Esophagus muscularis mucosa (tissue), 4 donors: ENCODE measurements at places on chromosomes 2 and 18. TPM values are rescaled to one million over a fixed set of nuclear protein-coding genes. Genes with fewer than 3 reads are reported as not detected.
A peak's percentile ranks its signal among the peaks of the same experiment; 100 is the strongest.

DNA sequence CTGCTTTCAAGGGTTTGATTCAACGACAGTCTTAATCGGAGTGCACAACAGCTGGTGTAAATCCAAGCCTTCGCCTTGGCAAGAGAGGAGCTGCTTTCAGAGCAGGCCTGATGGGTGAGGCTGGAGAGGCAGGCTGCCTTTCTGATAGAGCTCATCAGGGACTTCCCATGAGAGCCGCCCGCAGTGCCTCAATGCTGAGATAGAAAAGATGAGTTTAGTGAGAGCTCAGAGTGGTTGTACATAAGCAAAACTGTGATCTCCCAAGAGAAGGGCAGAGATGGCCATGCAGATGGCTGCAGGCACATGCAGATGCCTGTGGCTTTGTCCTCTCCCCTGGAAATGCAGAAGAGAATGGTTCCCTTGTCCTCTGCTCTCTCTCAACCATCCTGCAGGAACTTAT lies 122.1 kb downstream of the ARL4C start:
- H3K4me3 ChIP-seq: no peak overlapping the region
- H3K4me1 ChIP-seq: no peaks in the 10 kb centered on the region
- no peaks in the 10 kb centered on the region for H3K36me3 ChIP-seq
- H3K27ac ChIP-seq: no peak overlapping the region
- DNase-seq: no peak
- H3K27me3 ChIP-seq: no peaks in the 10 kb centered on the region

GALNT14 gene
- total RNA-seq: 0.33 TPM

GRCh38 chr18:10997885-10998284 lies 151.5 kb downstream of the PIEZO2 start:
- DNase-seq: no peak
- H3K27me3 ChIP-seq: no peaks in the 10 kb centered on the region
- no peak overlapping the region for H3K27ac ChIP-seq
- H3K36me3 ChIP-seq: no peaks in the 10 kb centered on the region
- no peak overlapping the region for H3K4me3 ChIP-seq
- H3K4me1 ChIP-seq: no peaks in the 10 kb centered on the region

RGPD3 gene
- total RNA-seq: 0.42 TPM

FZD7 gene
- total RNA-seq: 54.7 TPM

GRCh38 chr2:191802180-191802579 lies 44.7 kb downstream of the CAVIN2 start:
- no peaks in the 10 kb centered on the region for H3K27me3 ChIP-seq
- no peaks in the 10 kb centered on the region for H3K36me3 ChIP-seq
- DNase-seq: no peak
- H3K4me3 ChIP-seq: no peak overlapping the region
- H3K4me1 ChIP-seq: no peaks in the 10 kb centered on the region
- H3K27ac ChIP-seq: no peak overlapping the region

DNA sequence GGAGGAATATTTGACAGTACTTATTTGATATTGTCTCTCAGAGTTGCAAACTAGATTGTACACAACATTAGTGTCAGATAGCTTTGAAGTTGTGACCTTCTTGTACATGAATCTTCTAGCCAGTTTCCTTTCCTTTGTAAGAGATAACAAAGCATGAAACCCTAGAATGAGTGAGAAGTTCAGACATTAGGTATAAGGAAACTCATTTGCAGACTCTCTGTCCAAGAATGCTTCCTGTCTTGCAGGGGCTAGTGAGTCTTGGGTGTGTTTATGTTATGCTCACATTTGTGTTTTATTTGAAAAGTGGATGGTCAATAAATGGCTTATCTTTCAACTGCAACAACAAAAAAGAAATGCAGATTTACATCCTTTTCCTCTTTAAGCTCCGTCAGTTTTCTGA lies 1.4 kb downstream of the BOD1L2 start:
- no peak overlapping the region for H3K27ac ChIP-seq
- no peaks in the 10 kb centered on the region for H3K4me1 ChIP-seq
- no peak for DNase-seq
- no peak overlapping the region for H3K4me3 ChIP-seq

DNA sequence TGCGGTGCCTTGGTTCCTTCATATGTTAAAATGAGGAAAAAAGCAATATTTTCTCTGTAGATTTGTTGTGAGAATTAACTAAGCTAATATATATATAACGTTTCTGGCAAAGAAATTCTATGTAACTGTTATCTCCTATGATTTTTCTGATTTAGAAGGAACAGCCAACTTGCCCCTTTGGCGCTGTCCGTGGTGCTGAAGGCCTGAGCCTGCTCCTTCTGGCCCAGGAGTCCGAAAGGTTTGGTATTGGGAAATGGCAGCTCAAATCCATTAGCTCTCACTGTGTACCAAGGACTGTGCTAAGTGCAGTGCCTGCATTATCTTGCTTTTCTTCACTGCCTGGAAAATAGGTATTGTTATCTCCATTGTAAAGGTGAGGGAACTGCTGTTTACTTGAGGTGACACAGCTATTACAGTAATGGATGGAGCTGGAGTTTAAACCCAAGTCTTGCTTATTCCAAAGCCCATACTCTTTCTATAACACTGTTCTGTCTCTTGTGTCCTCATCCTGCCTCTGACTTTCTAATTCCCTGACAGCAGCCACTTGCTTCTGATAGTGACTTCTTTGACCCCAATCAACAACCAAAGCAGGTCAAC lies 52.2 kb downstream of the C1QL2 start:
- H3K4me3 ChIP-seq: no peak overlapping the region
- H3K36me3 ChIP-seq: no peaks in the 10 kb centered on the region
- DNase-seq: peak; percentile 39
- H3K4me1 ChIP-seq: no peaks in the 10 kb centered on the region

GRCh38 chr2:213119061-213119809 lies 32.2 kb downstream of the IKZF2 start:
- H3K27me3 ChIP-seq: no peaks in the 10 kb centered on the region
- no peak for DNase-seq
- H3K36me3 ChIP-seq: no peaks in the 10 kb centered on the region
- H3K4me1 ChIP-seq: peaks cover 10% of the 10 kb centered on the region
- no peak overlapping the region for H3K4me3 ChIP-seq

HOXD4 gene
- total RNA-seq: 2.9 TPM

DNA sequence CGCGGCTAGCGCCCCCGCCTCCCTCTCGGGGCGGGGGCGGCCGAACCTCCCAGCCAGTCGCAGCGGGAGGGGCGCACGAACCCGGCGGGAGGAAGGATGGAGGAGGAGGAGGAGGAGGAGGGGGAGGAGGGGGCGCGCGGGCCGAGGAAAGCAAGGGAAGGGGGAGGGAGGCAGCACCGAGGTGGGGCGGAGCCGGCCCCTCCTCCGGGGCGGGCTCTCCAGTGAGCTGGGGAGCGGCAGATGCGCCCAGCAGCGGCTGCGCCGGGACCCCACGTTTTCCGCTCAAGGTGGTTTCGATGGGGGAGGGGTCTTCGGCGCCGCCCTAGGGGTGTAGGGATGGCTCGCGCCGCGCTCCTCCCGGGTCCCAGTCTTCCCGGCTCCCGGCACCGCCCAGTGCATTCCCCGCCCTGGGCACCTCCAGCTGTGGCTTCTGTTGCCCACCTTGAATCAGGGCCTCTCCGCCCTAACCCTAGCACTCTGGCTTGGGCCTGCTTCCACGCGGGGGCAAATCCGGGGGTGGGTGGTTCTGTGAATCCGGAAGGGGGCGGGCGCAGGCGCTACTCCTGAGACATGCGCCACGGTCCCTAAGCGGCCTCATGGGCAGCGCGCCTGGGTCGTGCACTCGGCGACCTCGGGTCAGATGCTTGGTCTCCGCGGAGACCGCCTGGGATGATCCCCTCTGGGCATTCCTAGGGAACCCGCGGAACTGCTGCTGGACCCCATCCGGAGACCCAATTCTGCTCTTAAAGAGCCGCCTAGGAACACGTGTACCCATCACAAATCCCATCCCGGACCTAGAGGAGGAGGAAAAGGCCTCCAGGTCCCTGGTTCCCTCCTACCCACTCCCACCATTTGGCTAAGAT lies at the start of gene FBXO41:
TSS of gene FBXO41 (minus strand) at position 183 of the 863 bp plus-strand sequence. CDS start 14,848 bp downstream, outside the sequence.
- H3K27ac ChIP-seq: peak within 1 kb of the TSS; percentile 22
- H3K4me1 ChIP-seq: peaks cover 22% of the 10 kb centered on the region
- peaks cover 53% of the 10 kb centered on the region for H3K27me3 ChIP-seq
- peak within 1 kb of the TSS; percentile 64 for H3K4me3 ChIP-seq
- DNase-seq: no peak

DNA sequence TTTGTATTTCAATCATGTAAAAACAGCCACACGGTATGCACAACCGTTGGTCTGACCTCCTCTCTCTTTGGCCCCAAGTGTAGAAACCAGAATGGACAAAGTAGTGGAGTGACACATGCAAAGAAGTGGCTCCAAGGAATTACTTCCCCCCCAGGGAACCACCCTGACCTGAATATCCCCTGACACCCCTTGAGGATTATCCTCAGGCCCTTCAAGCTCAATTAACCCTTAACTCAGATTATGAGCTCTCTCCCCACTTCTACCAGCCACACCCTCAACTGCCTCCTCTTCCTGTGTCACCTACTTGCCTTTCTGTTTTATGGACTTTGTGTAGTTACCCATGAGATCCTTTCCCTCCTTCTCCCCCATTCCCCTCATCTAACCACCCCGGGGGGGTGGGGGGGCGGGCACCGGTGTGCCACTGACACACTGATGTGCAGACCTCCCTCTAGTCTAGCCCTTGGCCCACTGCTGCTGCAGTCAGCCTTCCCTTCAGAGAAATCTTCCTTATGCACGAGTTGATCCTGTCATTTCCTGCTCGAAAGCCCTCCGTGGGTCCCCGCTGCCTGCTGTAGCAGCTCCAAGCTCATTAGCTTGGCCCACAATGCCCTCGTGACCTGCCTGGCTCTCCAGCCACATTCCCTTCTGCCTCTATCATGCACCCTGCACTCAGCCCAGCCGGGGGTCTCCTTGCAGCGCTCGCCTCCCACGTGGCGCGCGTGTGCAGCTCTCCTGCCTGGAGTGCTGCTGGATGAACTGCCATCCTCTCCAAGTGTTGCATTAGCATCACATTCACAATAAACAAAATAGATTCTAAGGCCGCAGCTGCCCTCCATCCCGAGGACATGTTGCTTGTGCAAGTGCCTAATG lies 40.1 kb upstream of the TMEM177 start:
- H3K4me3 ChIP-seq: no peak overlapping the region
- no peaks in the 10 kb centered on the region for H3K27me3 ChIP-seq
- no peak overlapping the region for H3K27ac ChIP-seq
- peaks cover 6% of the 10 kb centered on the region for H3K4me1 ChIP-seq
- H3K36me3 ChIP-seq: no peaks in the 10 kb centered on the region

RBKS gene
- total RNA-seq: 0.63 TPM

DNA sequence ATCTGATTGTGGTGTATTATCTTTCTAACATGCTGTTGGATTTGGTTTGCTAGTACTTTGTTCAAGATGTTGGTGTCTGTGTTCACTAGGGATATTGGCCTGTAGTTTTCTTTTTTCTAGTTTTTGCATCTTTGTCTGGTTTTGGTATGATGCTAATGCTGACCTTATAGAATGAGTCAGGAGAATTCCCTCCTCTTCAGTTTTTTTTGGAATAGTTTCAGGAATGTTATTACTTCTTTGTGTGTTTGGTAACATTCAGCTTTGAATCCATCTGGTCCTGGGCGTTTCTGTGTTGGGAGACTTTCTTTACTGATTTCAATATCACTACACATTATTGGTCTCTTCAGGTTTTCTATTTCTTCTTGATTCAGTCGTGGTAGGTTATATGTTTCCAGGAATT lies 124.2 kb upstream of the EPB41L5 start:
- DNase-seq: no peak
- no peak overlapping the region for H3K4me3 ChIP-seq
- peaks cover 17% of the 10 kb centered on the region for H3K36me3 ChIP-seq

GRCh38 chr18:36181441-36181840 lies 5.9 kb upstream of the MOCOS start:
- H3K27ac ChIP-seq: no peak overlapping the region
- no peaks in the 10 kb centered on the region for H3K27me3 ChIP-seq
- peaks cover 22% of the 10 kb centered on the region for H3K4me1 ChIP-seq
- H3K36me3 ChIP-seq: peaks cover 5% of the 10 kb centered on the region

- H3K4me1 ChIP-seq: no peaks in the 10 kb centered on the region
- DNase-seq: no peak
- no peaks in the 10 kb centered on the region for H3K36me3 ChIP-seq
- no peak overlapping the region for H3K4me3 ChIP-seq
- H3K27ac ChIP-seq: no peak overlapping the region
These were observed 209.7 kb upstream of the PARD3B start for GRCh38 chr2:204335451-204336058.

ABCG5 gene
- not detected for total RNA-seq
